Choroid plexus epithelial cell (primary cell): ENCODE measurements at places on chromosomes 12 and 14.

- peak; percentile 40 for DNase-seq
Measured at GRCh38 chr12:29147731-29148595, 1.1 kb upstream of the FAR2 start.

GRCh38 chr12:33245434-33245833 lies 194.2 kb downstream of the SYT10 start:
- DNase-seq, result no peak

DNA sequence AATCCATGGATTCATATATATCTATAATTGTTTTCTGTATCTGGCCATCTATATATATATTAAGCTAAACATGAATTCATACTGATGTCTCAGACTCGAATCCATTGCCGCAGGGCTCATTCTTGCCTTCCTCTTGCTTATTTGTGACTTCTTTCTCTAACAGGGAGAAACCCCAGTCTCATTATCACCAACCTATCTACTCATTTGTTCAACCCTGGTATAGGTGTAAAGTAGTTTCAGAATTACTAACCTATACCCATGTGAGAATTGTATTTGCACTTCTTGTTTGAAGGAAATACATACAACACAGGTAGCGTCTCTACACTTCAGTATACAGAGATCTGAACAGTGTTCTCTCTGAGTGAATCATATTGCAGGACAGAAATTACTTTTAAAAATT lies 77.7 kb downstream of the PTPN11 start:
- no peak for DNase-seq

GRCh38 chr14:34368115-34368970 lies 93.7 kb downstream of the SPTSSA start:
- peak; percentile 80 for DNase-seq

DNA sequence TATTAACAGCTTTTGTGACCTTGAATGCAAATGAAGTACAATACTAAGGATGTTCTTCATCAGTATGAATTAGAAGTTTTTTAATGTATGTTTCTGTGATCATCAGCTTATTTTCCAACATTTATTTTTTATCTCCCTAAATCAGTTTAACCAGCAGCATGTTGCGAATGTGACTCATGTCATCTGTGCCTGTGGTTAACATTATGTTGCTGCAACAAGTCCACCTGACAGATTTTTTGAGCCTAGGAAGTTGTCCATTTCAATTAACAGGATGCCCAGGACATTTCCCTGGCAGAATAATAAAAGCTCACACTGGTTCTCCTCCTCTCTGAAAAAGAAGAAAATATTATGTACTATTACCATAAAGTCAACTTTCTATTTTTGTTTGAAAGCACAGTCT lies 155.5 kb downstream of the SYT1 start:
- DNase-seq, result peak; percentile 38

GRCh38 chr12:12474931-12475795 lies 87.5 kb downstream of the DUSP16 start:
- peak; percentile 17 for DNase-seq

DNA sequence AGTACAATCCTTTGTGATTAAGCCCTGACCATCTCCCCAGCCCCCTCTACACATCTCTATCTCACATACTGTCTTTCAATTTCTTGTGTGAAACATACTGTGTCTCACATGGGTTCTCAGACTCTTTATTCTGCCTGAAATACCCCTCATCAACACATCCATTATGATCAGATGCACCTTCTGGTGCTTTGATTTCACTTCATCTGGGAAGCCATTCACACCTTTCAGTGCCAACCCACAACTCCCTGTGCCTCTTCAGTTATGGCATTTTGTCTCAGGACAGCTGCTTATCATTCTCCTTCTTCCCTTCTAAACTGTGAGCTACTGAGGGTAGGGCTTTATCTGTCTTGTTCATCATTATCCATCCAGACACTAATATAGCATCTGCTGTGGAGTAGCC lies 58.8 kb downstream of the CKB start:
- DNase-seq, result no peak

DNA sequence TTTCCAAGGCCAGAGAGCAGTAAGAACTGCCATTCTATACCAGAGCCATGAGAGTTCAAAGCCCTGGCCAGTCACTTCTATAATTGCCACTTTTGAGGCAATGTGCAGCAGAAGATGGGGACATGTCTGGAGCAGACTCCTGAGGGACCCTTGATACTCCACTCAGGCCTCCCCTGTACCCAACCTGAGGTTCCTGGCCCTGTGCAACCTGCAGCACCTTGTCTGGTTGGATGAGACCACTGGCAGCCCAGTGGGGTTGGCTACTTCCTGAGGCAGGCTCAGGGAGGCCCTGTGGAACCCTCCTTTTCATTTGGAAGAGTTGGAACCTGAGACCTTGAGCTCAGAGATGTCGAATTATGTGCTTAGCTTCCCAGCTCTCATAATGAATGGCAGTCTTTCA lies 54.4 kb downstream of the GALNT16 start:
- no peak for DNase-seq

GRCh38 chr12:105888696-105889095 lies 250.1 kb downstream of the NUAK1 start:
- no peak for DNase-seq

DNA sequence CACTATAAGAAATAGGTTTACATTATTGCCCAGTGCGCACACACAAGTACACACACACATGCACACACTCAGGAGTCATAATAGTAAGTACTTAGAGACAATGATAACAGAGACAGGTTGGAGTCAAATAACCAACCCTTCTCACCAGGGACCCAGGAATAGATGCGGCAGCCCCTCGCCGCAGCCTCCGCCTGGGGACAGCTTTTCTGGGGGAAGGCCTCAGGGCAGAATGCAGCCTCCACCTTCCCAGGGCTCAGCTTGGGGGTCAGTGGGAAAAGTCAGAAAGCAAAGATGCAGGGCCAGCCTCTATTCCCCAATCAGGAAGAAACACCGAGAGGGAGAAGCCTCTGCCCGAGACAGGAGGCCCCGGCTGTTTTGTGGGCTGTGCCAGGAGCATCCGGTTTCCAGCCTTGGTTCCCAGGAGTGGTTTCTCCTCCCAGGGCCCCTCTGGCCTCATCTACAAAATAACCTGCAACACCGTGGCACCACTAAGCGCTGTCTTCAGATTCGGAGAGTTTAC lies 23.4 kb upstream of the EIF5 start:
- no peak for DNase-seq

DNA sequence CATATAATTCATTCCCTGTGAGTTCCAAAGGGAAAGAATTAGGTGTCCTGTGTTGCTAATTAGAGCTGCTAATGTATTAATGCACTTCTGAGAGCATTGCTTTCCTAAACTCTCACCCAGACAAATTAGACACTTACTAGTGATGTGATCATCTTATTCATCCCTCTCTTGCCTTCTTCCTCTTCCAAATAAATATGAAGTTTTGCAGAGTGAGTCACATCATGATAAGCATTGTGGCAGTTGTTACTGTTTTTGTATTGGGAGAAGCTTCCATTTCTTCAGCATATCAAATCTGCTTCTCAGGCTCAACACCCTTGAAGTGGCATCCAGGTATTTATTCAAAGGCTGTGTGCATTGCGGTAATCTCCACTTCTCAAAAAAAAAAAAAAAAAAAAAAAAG lies 37.3 kb upstream of the E2F7 start:
- DNase-seq, result peak; percentile 77

GRCh38 chr12:65787056-65787865 lies 37.0 kb upstream of the HMGA2 start:
- peak; percentile 16 for DNase-seq

GRCh38 chr14:22007363-22007762 lies 333.7 kb upstream of the OR4E1 start:
- DNase-seq, result no peak

DNA sequence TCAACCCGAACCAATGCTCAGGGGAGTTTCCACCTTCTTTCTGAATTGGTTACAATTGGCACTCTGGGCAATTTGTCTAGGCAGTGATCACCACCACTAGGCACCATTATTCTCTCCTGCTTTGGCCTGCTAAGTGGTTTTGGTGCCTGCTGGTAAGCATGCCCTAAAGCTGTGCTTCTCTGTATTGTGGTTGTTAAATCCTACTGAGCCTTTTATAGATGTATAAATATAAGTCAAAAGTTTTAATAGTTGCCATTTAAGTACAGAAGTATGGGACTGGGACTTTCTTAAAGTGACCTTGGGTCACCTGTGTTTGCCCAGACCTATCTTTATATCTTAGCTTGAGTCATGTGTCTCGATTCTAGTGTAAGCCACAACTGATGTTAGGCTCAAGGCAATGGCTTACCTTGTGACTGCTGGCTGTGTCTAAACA lies 475.9 kb downstream of the SLC16A7 start:
- no peak for DNase-seq

DNA sequence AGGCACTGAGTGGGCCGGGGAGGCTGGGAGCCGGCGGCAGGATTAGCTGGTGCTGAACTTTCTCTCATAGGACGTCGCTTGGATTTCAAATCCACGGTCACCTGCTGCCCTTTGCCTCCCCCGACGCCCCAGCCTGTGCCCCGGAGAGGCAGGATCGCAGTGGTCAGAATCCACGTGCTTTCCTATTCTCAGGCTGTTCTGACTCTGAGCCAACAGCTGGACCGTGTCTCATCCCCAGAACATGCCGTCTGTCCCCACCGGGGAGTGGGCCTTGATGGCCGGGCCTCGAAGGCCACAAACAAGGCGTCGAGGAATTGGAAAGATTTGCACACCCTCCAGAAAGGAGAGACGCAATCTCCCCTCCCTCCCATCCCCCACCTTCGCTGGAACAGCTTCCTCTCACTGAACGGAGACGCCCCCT lies 18.5 kb upstream of the MLXIP start:
- DNase-seq, result no peak

- DNase-seq, result no peak
Measured at GRCh38 chr14:63545431-63545830, 2.3 kb upstream of the PPP2R5E start.

DNA sequence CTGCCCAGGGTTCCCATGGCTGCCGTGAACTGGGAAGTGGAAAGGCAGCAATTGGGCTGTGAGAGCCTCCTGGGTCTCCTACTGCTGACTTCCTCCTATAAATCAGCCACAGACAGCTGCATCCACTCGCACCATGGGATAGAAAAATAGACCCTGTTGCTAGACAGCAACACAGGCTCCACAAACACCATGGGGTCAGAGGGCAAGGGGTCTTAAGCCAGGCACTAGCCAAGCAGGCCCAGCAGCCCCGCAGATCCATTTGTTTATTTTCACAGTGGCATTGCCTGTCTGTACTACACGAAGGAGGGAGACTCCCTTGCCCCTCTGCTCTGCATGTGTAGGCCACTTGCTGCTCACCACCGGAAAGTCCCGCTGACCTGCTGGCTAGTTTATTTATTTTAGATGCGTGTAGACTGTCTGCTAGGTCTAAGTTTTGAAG lies 139.8 kb downstream of the DACT1 start:
- peak; percentile 89 for DNase-seq

DNA sequence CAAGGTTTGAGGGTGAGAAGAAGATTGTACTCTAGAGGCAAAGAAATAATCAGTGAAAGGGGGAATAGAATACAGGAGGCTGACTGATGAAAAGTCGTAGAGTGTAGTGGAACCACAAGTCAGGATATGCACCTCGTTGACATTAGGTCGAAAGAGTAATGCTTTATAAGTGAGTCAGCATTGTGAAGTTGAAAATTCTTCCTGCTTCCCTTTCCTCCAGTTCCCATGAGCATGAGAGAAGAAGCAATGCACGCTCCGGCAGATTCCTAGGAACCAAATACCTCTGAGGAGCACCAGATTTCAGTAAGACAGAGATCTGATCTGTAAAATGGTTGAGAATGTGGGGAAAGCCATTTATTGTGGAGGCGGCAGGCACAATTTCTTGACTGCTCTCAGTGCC lies 16.5 kb downstream of the CCER1 start:
- DNase-seq, result peak; percentile 84

- no peak for DNase-seq
Measured at GRCh38 chr12:114710151-114710550, 26.2 kb upstream of the TBX3 start.

GRCh38 chr12:19689801-19690472 lies 250.6 kb downstream of the AEBP2 start:
- no peak for DNase-seq

GRCh38 chr12:52533686-52534470 lies 13.7 kb upstream of the KRT5 start:
- no peak for DNase-seq

DNA sequence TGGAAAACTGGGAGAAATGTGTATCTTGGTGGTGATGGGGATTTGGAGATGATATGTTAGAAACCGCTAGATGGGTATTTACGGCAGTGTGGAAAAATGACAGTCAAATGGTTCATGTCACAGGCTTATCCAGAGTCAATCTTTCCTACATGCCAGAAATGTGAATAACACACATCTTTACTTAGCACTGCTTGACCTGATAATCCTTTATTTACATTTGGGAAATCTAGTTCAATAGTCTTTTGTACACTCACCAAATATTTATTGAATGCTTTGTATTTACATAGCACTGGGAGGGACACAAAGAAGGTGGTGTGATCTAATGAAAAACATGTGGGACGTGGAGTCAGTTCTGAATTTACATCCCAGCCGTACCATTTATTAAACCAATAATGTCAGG lies 208.2 kb downstream of the DIO2 start:
- DNase-seq, result no peak

DNA sequence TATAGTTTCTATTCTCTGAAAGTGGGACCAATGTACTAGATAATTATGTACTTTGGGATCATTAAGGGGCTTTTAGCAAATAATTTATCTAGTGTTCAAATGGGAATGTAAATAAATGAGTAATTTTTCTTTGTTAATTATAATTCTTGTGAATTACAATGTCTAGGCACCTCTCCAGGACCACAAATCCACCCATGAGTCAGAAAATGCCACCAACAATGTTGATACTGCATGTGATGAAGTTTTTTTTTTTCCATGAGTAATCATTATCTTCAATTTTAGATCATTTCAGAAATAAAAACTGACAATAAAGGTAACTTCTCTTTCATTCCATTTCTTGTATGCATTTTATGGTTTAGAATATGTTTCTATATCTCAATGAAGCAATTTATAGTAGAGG lies 470.3 kb downstream of the VRK1 start:
- DNase-seq, result no peak

- DNase-seq, result no peak
Measured at GRCh38 chr14:34175574-34175973, 224.7 kb upstream of the EGLN3 start.

DNA sequence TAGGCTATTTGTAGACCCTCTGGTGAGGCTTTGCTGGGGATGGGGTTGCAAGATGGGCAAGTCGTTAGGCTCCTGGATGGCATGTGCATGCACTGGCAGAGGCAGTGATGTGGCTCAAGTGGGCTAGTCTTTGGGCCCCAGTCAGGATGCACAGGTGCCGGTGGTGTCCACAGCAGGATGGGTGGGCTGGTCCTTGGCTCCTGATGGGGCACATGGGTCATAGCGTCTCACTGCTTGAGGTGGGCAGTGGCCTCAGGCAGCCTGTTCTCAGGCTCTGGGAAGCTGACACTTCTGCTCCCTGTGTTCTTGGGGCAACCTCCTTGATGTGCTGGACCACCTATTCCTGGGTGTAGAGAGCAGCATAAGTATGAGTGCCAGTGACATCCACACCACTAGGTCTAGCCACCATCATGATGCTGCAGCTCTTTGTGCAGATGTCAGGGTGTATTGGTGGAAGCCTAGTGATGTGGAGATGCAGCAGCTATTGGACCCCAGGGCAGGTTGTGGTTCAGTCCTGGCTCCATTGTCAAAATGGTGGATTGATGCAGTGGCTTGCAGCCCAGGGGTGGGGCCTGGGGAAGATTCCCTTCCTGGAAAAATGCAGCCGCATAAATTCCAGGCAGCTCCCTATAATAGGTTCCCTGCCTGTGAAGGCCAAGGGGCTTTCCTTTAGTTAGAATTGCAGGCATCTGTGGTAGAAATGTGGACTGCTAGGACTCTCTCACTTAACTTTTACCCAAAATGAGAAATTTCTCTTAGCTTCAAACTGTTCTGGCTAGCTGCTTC lies 742.5 kb upstream of the MDGA2 start:
- DNase-seq, result no peak
